Right cardiac atrium (tissue), 5 donors: ENCODE measurements at places on chromosomes 12 and 14. TPM values are rescaled to one million over a fixed set of nuclear protein-coding genes. Genes with fewer than 3 reads are reported as not detected.

DNA sequence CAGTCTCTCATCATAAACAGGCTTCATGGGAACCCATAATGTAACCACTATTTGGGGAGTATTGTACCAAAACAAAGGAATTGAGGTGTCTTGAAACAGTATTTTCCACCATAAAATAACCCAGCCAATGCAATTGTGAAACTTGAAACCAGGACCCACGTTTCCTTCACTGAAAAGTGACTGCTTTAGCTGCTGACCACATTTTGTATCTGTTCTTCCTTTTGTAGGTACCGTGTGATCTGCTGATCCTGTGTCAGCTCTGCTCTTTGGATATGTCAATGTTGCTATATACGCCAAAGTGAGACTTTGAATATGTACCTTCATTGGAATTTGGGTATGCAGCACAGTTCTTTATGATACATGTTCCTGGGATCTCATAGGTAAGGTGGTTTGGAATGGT is 95.1 kb upstream of the CNTN1 start:
- DNase-seq: no peak

DNA sequence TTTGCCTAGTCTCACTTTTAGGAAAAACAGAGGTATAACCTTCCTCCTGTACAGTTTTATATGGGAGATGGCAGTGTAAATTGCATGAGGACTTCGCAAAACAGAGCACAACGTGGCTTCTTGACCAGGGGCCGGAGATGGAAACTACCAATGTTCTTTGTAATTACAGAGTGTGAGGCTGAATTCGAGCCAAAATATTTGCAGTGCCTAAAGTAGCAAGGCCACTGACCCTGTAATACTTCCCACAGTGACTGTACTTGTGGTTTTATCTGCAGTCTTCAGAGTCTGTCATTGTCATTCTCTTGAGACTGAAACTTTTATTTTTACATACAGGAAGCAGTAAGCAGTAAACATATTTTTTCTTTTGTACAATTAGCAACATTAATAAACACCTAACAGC is 98.9 kb downstream of the RERG start:
- DNase-seq: no peak

The NKX2-1 gene
- not detected for polyA plus RNA-seq

The AMN gene
- 0.48 TPM for polyA plus RNA-seq

The SETD1B gene
- 7.6 TPM for polyA plus RNA-seq

GRCh38 chr14:72828604-72829003 is 65.3 kb downstream of the DPF3 start:
- no peak for DNase-seq
